Hematopoietic multipotent progenitor cell treated with erythropoietin and hydrocortisone succinate and interleukin-3 and kit ligand, for 8 days (in vitro differentiated cells): ENCODE measurements at places on chromosomes 13 and 19.

GRCh38 chr19:30882411-30883005 lies 466.7 kb downstream of the TSHZ3 start:
- no peak for DNase-seq

DNA sequence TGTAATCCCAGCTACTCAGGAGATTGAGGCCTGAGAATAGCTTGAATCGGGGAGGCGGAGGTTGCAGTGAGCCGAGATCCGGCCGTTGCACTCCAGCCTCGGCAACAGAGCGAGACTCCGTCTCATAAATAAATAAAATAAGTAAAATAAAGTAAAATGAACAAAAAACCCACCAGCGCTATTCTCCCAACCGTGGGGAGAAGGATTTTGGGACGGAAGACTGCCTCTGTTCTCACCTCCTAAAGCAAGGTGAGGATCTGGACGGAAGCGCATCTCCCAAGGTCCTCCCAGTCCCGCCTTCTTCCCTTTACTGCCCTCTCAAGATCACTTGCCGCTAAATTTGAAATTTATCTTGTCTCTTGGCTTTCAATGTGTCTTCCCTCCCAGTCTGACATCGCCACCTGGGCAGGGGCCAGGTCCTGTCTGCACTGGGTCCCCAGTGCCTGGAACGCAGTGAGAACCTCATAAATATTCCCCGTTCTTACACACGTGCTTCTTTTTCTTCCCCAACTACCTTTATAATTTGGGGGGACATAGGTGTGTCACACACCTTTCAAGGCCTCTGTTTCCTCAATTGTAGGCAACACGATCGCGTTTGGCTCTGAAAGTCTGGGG lies 1.2 kb upstream of the DNAJB1 start:
- DNase-seq = no peak

GRCh38 chr13:113907635-113908617 lies 44.0 kb upstream of the GAS6 start:
- no peak for DNase-seq

DNA sequence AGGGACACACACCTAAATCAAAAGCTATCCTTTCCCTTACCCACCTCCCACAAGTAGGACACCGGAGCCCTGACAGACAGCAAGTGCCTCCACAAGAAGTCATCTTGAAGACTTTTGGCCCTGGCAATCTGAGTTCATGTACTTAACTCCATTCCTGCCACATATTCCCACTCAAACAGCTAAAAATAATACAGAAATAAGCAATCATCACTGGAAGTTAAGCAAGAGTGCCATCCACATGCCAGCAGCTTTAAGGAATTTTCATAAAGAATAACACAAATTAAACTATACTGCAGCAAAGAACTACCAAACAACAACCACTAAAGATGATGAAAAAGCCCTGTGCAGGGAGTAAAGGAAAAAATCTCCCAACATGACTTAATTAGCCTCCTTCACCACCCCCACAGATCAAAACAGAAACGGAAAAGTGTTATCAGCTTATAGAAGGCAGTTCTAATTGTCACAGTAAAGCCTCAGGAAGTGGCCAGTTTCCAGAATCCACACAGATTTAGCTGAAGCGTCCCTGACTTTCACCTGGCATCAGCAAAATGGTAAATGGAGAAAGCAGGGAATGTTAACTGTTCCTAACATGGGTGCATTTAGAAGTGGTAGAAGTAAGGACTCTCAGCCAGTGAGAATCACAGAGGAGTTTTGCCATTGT lies 343.9 kb downstream of the TBC1D4 start:
- no peak for DNase-seq

- DNase-seq = peak; percentile 80
These were observed 36.1 kb downstream of the ACTN4 start for GRCh38 chr19:38683393-38684077.
